ENCODE measurements at places on chromosomes 12 and 14.

- DNase-seq, result no peak
Observed at GRCh38 chr12:44628180-44628579, 247.9 kb downstream of the NELL2 start.

- no peak for DNase-seq
Observed at GRCh38 chr14:58920230-58920629, 268.2 kb upstream of the DAAM1 start.

DNA sequence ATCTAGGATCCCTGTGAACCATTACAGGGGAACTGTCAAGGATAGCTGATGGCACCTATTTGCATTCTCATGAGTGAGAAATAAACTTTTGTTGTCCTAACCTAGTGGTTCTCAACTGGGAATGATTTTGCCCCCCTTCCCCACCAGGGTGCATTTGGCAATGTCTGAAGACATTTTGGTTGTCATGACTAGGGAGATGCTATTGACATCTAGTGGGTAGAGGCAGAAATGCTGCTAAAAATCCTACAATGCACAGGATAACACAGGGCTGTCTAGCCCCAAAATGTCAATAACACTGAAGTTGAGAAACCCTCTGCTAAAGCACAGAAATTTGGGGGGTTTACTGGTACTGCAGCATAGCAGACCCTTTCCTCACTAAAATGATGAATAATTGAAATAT is 140.9 kb upstream of the SRRM4 start:
- DNase-seq, result no peak

DNA sequence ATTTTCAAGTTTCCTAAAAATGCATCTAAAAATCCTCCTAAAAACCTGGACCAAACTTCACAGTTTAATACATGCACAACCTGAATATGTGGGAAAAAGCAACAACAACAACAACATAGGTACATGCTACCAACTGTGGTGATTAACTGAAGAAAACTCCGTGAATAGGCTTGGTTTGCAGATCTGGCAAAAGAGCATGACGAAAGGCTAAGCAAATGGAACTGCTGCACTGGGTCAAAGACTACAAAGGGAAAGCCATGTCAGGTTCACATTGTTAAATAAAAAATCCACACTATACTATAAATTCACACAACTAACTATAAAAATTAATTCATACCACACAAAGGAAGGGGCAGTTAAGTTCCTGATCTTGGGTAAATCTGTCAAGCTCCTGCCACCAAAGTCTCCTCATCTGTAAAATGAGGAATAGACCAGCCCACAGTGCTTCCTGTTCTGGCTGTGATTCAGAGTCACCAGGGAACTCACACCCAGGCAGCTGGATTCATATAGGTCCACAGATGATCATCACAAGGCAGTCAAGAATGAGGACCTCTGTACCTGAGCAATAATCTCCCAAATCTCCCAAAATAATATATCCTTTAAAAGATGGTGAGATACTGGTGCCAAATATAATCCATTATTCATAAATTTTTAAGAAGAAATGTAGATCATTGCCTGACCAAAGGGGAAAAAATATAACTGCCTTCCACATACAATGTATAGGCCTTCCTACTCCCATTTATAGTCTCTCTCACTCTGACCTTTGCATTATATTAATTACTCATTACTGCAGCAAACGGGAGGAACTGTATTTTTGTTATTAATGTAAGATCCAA is 7.0 kb downstream of the CORO1C start:
- DNase-seq, result no peak

DNA sequence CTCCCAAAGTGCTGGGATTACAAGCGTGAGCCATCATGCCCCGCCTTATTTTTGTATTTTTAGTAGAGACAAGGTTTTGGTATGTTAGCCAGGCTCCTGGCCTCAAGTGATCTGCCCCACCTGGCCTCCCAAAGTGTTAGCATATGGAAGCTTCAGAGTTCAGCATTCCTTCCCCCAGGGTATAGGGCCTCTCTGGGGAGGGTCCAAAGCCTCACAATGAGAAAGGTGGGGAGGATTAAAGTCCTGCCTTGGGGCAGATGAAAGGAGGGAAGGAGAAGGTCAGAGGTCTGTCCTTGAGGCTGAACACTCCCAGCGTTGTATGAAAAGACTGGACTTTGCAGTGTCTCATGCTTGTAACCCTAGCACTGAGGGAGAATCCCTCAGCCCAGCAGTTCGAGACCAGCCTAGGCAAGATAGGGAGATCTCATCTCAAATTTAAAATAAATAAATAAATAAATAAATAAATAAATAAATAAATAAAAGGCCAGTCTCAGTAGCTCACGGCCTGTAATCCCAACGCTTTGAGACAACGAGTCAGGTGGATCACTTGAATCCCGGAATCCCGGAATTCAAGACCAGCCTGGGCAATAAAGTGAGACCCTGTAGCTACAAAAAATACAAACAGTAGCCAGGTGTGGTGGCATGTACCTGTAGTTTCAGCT is 22.0 kb upstream of the RCOR1 start:
- DNase-seq, result no peak

DNA sequence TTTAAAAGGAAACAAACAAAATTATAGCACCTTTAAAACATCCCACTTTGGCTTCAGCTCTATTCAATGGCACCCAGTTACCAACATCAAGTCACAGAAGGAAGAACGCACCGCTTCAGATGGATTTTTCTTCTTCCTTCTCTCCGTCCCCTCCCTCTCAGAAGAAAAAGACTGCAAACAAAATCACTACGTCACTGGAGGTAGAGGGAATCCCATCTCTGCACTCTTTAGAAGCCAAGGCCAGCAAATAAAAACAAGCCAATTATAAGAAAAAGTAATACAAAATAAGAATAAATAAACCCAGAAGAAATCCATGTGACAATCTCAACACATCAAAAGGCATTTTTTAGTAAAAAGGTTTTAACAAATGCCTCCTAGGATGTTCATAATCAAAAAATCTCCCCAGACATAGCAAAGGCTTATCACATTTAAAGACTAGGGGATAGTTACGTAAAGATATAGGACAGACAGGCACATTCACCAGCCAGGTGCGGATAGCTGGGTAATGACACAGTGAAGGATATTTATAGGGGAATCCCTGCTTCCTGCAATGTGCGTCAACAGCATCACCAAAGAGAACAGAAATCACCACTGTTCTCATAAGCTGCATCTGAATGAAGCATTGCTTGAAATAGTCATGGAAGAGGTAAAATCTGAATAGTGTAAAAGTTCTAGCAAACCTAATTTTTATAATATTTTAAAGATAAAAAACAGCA is 89.4 kb downstream of the R3HDM2 start:
- no peak for DNase-seq

GRCh38 chr12:44626883-44627282 is 249.2 kb downstream of the NELL2 start:
- no peak for DNase-seq
